HFFc6 (cell line): ENCODE measurements at places on chromosomes 5 and 9.
A peak's percentile ranks its signal among the peaks of the same experiment; 100 is the strongest.

- DNase-seq: no peak
Measured at GRCh38 chr5:107518616-107519015, 152.1 kb downstream of the EFNA5 start.

GRCh38 chr5:88664645-88665044 is 218.3 kb downstream of the MEF2C start:
- no peak for DNase-seq

DNA sequence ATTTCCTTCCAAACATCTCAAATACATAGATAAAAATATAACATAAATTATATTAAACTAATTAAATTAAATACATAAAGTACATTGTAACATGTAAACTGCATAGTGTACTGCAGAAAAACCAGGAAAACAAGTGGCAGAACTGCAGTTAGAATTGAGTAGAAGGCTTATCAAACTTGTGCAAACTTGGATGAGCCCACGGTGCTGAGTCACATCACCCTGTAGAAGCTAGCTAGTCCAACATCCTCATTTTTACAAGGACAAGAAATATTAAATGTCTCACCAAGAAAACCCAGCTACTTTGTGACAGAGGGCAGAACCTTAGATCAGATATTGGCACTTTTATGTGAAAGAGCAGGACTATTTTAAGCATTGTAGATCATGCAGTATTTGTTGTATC is 807.9 kb upstream of the NUDT12 start:
- DNase-seq: no peak

GRCh38 chr5:131671994-131672655 is 37.1 kb upstream of the RAPGEF6 start:
- peak; percentile 84 for DNase-seq

- DNase-seq: no peak
Measured at GRCh38 chr9:88826771-88827181, 164.5 kb upstream of the S1PR3 start.

DNA sequence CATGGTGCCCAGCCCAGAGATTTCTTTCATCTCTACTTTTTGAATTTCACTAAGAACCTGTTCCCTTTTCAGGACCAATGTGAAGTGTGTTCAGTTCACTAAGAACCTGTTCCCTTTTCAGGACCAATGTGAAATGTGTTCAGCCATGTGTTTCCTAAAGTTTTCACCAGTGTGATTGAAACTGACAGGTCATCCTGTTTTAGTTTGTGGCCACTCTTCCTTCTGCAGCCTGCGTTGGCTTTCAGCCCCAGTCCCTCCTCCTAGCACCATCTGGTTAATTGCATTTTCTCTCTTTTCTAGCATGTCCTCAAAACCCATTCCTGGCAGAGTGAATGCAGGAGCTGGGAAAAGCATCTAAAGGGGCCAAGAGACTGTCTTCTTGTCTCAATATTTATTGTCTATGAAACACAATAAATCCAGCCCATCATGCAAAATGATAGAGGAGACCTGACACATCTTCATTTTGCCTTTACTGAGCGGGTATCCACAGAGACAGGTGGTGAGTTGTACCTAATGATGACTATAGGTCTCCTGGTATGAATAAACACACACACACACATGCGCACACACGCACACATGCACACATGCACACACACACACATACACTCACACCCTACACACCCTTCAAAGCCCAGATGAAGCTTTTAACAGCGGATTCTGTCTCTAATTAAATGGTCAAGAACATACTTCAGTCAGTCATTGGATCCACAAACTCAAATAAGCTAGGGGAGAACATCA is 6.1 kb upstream of the PANK3 start:
- no peak for DNase-seq

DNA sequence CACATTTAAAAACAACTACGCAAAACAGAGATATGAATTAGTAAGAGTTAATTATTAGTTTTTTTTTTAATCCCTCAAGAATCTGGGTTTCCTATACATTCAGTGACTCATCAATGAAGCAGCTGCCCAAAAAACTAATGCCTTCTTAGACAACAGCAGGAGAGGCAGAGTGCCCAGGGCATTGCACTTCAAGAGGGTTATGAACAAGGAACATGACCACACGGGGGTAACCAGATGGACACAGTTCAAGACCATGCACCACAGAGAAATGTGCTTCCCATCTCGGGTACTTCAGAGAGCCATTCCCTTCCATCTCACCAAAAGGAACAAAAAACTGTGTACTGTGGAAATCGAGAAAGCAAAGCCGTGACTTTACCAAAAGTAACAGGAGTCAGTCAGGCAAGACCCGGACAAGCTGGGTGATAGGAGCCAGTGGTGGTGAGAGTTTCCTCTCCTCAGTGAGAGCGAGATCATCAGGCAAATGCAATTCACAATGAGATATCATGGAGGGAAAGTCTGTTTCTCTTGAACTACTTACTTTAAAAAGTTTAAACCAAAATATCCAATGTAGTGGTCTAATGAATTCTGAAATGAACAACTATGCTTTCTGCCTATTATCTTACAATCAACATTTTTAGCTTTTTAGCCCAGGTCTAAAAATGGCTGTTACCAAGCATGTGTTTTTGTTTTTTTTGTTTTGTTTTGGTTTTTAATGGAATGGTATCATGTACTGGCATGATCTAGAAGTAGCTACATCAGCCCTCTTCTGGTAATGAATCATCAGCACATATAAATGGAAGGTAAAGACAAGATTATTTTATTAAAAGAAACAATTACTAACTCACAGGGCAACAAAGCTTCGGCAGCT is 192.1 kb downstream of the TSSK1B start:
- no peak for DNase-seq

- DNase-seq: peak; percentile 99
Measured at GRCh38 chr5:53362521-53362941, 117.9 kb upstream of the FST start.

DNA sequence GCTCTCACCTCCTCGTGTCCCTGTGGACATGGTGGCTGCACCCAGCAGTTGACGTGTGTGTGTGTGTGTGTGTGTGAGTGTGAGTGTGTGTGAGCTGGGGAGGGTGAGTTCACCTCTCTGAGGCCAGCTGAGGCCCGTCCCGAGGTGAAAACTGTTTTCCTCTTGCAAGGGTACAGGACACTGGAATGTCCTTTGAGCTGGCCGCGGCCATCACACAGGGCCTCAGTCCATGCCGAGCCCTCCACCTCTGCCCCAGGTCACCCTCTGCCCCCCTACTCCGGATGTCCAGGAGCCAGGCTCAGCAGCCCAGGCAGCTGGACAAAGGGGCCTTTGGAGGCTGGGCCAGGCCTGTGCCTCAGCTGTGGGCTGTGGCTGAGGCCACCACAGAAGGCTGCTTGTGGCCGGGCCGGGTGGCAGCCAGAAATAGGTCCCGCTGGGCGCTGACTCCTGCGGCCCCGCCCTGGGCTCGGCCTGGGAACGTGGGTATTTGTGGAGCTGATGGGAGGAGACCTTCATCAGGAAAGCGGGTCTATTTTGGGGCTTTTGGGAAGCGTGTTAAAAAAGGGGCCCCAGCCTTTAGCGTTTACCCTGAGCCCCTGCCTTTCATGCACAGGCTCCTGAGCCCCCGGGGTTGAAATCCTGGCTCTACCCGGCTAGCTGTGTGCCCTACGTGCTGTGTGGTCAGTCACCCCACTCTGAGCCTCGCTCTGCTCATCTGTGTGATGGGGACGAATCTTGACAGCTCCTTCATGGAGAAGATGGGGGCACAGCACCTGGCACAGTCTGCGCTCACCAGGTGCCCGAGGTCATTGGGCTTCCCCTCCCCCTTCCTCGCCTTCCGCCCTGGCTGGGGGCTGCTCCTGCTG is 75.1 kb upstream of the IER5L start:
- DNase-seq: no peak

- DNase-seq: no peak
Measured at GRCh38 chr9:106860721-106861639, 2.0 kb upstream of the ZNF462 start.

GRCh38 chr5:153537207-153537606 is 46.7 kb downstream of the GRIA1 start:
- no peak for DNase-seq

DNA sequence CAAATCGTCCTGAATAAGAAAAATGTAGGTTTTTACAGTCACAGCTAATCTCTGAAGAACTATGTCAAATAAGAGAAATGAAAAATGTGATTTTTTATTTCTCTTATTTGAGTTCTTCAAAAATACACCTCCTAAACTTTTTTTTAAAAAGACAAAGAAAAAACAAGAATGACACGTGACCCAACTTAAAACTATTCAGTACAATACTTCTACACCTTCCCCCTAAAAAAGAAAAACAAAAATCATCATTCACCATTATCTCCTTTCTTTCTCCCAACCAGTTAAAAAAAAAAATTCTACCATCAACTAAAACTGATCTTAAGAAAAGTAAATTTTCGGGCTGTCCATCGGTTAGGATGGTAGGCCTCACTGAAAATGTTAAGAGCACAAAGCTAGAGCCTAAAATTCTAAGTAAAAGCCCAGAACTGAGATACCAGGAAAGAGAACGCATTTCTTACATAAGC is 2.1 kb downstream of the RNF145 start:
- no peak for DNase-seq

- DNase-seq: no peak
Measured at GRCh38 chr5:180604271-180604670, 13.0 kb upstream of the SCGB3A1 start.

DNA sequence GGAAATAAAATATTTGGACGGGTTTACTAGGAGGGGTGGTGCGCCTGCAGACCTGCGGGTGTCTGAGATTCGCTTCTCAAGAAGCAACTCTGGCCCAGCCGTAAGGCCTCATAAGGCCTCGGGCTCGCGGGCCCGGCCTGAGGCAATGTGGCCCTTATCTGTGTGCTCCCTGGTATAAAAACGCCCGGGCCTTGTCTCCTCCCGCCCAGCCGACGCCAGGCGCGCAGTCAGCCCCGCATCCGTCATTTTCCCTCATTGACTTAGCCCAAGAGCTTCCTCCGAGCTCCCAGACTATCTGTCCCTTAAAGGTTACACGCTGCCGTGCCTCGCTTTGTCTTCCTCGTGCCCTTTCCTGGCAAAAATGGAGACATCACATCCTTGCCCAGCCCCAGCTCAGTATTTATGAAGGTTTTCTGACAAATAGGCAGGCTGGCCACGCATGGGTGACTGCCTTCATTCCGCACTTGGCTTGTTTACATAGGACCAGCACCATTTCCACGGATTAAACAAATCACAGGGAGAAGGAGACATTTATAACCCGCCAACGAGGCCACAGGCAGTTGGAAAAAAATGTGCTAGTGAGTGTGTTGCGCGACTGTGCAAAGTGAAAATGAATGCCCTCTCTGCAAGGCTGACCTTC is 74.5 kb upstream of the TBCA start:
- no peak for DNase-seq

GRCh38 chr9:3137347-3137695 is 293.4 kb upstream of the PUM3 start:
- DNase-seq: no peak

GRCh38 chr9:21305213-21305612 is at the start of gene IFNA5:
IFNA5 (minus strand) TSS chr9:21305313; CDS start chr9:21305256, 57 bp downstream.
- DNase-seq: no peak

DNA sequence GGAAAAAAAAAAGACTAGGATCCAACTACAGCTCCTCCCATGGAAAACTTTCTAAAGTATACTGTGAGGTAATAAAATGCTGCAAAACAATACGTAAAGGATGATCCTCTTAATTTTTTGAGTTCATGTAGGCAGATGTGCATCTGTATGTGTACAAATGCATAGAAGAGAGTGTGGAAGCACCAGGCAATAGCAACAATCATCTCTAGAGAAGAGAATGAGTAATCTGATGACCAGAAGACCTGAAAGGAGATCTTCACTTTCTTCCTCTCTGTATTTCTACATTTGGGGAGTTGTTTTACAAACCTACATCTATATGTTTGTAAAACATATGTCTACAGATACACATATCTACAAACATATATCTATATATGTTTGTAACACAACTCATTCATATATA is 29.3 kb upstream of the SPDL1 start:
- DNase-seq: no peak

DNA sequence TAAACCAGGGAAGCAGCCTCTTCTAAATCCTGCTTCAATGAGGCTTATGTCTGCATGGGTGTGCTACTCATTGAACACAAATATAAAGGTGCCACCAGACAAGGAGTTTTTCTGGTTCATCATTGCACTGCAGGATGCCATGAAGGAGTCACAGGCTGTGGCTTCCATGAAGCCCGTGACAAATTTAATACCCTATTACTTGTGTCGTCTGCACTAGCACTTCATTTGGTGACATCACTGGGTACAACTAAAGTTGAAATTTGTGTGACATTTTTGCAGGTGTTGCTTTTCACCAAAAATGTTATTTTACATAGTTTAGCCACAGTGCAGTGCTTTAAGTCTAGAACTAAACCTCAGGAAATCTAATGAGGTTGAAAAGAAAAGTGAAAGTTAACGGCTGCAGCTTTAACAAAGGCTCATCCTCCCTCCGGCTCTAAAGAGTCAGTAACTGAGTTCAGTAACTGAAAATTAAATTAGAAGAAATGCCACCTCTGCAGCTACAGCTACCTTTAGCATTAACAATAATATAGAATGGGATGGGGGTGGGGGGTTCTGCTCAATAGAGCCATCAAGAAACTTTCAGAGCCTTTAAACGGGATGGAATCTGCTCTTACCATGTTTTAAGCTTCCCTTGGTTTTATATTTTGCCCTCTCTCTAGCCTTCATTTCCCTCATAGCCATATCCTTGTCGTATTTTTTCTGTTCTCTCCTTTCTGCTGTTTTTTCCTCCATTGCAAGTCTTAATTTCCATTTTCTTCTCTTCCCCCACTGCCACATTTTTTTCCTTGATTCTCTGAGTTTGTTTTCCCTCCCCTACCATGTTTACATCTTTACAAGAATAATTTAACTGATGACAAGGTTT is 233.8 kb upstream of the TMEM161B start:
- DNase-seq: no peak

DNA sequence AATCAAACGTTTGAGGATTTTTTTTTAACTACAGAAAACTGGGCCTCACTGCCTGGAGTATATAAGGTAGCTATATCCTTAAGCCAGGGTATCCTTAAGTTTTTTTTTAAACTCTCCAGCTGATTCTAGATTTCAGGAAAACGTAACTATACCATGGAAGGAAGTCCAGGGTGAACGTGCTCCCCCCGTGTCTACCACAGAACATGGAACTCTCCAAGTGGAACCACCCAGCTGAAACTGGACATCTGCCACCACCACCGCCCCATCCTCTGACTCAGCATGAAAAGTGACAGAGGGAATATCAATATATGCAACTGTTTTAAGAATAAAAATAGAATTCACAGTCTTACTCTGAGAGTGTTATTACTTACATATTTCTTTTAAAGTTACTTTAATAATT is 61.3 kb downstream of the DROSHA start:
- peak; percentile 36 for DNase-seq

DNA sequence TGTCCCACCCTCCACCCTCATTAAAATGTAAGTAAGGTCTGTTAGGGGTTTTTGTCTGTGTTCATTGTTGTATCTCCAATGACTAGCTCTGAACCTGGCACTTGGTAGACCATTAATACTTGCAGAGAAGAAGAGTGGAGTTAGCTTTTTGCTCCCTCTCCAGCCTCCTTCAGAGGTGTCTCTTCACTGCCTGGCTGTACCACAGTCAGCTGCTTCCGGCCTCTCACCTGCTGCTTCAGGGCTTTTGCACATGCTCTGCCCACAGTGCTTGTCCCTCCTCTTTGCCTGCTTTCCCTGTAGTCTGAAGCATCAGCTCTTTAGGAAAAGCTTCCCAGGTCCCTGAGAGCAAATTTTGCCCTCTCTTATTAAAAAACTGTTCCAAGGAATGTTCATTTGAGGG is 83.6 kb downstream of the SNX24 start:
- no peak for DNase-seq

GRCh38 chr5:40405996-40406740 is 273.5 kb upstream of the PTGER4 start:
- no peak for DNase-seq
